ENCODE measurements at places on chromosomes 4 and X. TPM values are rescaled to one million over a fixed set of nuclear protein-coding genes. Genes with fewer than 3 reads are reported as not detected.

Gene ARR3
- not detected for total RNA-seq

Gene ARHGAP6
- 58.0 TPM for total RNA-seq

Gene PROM1
- not detected for total RNA-seq

Gene RHOH
- not detected for total RNA-seq

Gene PNMA3
- total RNA-seq = not detected

Gene AFF2
- 0.12 TPM for total RNA-seq

Gene AGTR2
- not detected for total RNA-seq

Gene HSFX1
- 0.56 TPM for total RNA-seq

Gene CXCL8
- total RNA-seq = 9.1 TPM

Gene TXK
- not detected for total RNA-seq

Gene TLR3
- 8.4 TPM for total RNA-seq

Measured in cardiac ventricle fibroblast (primary cell).